ENCODE measurements at places on chromosomes 4 and X. TPM values are rescaled to one million over a fixed set of nuclear protein-coding genes. Genes with fewer than 3 reads are reported as not detected.

MAGEC1 gene
- total RNA-seq, result not detected

NLGN3 gene
- total RNA-seq, result 38.1 TPM

NKX3-2 gene
- not detected for total RNA-seq

SLC25A31 gene
- total RNA-seq, result 0.23 TPM

FOXR2 gene
- not detected for total RNA-seq

ADH1A gene
- not detected for total RNA-seq

PLAC8 gene
- 2.1 TPM for total RNA-seq

SUPT20HL2 gene
- total RNA-seq, result not detected

PPP4R3C gene
- total RNA-seq, result not detected

TKTL2 gene
- total RNA-seq, result 0.46 TPM

PDLIM5 gene
- 77.7 TPM for total RNA-seq

NPNT gene
- total RNA-seq, result 31.6 TPM

ANKRD17 gene
- 103 TPM for total RNA-seq

TMEM271 gene
- total RNA-seq, result 13.1 TPM

MBNL3 gene
- total RNA-seq, result 5.8 TPM

BMPR1B gene
- total RNA-seq, result 26.1 TPM

MAP3K15 gene
- total RNA-seq, result 0.46 TPM

PHOX2B gene
- total RNA-seq, result not detected

FAM133A gene
- total RNA-seq, result 4.8 TPM
